ENCODE measurements at places on chromosomes 1 and 21.

- DNase-seq, result peak; percentile 90
Measured at GRCh38 chr1:156126043-156126629, 11.6 kb downstream of the LMNA start.

DNA sequence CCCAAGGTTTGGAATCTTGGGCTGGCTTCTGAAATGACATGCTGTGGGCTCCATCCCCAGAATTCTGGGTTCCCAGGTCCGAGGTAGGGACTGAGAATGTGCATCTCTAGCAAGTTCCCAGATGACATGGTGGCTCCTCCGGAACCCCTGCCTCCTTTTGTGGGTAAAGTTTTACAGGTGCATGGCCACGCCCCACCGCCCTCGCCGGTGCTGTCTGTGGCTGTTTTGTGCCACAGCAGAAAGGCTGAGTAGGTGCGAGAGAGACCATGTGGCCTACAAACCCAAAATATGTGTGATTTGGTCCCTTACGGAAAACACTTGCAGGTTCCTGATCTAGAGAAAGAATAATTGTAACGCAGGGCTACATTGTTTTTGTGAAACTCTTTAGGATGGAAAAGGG lies 30.9 kb downstream of the SKI start:
- no peak for DNase-seq

- DNase-seq, result no peak
Measured at GRCh38 chr21:35201799-35202198, 152.7 kb upstream of the RUNX1 start.

GRCh38 chr1:218969006-218969405 lies 204.7 kb upstream of the LYPLAL1 start:
- DNase-seq, result no peak

DNA sequence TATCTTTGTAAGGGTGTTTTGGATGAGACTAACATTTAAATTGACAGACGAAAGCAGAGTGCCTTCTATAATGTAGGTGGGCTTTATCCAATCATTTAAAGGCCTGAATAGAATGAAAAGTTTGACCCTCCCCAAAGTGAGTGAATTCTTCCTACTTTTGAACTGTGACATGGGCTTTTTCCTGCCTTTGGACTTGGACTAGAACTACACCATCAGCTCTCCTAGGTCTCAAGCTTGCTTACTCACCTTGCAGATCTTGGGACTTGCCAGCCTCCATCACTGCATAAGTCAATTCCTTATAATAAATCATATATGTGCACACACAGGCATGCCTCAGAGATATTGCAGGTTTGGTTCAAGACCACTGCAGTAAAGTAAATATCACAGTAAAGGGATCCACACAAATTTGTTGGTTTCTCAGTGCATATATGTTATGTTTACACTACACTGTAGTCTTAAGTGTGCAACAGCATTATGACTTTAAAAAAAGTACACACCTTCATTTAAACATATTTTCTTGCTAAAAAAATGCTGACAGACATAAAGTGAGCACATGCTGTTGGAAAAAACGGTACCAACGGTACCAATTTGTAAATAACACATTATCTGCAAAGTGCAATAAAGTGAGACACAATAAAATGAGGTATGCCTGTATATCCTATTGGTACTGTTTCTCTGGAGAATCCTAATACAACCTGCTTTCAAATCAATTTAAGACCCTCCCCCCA lies 51.6 kb upstream of the ATF3 start:
- DNase-seq, result no peak

- DNase-seq, result no peak
Measured at GRCh38 chr21:35460441-35460840, 411.3 kb upstream of the RUNX1 start.

DNA sequence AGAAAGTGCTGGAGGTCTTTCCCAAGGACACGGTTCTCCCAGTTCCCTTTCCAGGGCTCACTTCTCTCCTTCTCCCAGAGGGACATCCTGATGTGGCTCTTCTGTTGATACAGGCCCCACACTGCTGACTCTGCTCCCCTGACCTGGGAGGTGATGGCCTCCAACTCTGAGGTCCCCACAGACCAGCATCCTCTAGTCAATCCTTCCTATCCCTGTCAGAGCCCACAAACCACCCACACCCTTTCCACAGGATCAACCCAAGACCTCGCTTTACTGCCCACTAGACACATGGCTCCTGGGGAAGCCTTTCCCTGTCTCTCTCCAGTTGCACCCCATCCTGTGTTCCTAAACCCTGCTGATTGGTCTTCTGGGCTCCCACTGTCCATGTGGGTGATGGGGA lies 11.6 kb downstream of the SLAMF7 start:
- DNase-seq, result no peak

DNA sequence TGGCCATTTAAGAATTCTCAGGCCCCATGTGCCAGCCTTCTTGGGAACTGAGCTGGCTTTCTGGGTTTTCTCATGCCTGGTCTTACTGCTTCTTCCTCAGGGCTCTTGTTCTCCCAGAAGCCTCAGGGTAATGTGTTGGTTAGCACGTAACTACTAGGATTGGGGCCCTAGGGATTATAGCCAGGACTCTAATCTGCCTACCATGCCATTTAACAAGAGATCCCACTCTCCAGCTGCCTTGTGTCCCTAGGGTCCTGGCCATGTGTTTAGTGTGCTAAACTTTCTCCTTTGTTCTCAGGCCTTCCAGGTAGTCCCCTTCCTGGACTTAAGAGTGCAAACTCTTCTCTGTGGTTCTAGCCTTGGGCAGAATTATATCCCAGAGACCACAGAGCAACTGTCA lies 2.2 kb upstream of the SH3BGRL3 start:
- DNase-seq, result no peak

DNA sequence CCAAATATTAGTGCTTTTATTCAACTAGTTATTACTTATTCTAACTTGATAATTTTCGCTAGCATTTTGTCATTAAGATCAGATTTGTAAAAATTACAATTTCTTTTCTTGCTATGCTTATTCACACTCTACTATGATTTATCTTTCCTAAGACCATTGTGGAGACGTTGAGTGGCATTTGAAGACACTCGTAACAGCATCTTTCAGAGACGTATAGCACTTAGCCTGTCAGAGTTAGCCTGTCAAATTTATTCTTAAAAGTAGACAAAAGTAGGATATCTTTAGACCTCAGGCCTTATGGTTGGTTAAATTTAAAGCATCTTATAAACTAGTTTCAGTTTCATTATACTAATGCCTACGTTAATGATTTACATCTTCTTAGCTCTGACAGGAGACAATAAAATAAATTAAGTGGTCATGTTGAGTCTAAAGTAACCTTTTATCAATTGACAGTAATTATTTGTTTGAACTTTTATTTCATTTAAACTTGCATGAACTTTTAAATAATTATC lies 1410.1 kb downstream of the MRPL39 start:
- DNase-seq, result no peak

GRCh38 chr21:37711836-37712568 lies 204.3 kb downstream of the KCNJ6 start:
- DNase-seq, result peak; percentile 15

DNA sequence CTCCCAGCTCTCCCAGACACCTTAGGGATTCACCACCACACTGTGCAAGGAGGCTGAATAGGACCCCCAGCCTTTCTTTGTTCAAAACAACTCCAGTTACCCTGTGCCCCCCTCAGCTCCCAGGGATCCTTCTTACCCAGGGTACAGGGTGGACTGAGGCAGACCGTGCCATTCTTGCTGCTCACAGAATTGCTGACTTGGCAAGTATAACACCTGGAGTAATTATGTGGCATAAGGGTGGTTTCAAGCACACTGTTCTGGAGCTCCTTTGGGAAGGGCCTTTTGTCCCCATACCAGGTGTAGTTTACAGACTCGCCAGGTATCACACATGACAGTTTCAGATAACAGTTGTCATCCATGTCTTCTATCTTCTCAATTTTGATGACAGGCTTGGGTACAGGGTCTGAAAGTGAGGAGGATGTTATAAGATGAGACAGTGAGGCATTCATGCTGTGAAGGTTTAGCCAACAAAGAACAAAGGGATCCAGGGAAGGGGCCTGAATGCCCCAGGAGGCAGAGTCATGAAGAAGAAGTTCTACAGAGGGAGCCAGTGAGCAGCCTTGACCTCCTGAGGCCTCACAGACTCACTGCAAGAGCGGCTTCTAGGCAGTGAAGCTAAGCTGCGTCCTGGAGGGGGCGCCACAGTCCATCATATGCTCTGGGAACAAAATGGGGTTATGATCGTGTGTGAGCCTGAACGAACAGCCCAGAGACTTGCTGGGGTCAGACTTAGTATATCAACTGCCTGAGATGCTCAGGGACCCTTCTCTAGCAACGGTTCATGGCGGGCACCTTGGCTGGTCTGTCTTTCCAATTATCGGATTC lies 30.3 kb downstream of the CD48 start:
- DNase-seq, result no peak

- no peak for DNase-seq
Measured at GRCh38 chr1:92663775-92664174, 121.1 kb downstream of the EVI5 start.

DNA sequence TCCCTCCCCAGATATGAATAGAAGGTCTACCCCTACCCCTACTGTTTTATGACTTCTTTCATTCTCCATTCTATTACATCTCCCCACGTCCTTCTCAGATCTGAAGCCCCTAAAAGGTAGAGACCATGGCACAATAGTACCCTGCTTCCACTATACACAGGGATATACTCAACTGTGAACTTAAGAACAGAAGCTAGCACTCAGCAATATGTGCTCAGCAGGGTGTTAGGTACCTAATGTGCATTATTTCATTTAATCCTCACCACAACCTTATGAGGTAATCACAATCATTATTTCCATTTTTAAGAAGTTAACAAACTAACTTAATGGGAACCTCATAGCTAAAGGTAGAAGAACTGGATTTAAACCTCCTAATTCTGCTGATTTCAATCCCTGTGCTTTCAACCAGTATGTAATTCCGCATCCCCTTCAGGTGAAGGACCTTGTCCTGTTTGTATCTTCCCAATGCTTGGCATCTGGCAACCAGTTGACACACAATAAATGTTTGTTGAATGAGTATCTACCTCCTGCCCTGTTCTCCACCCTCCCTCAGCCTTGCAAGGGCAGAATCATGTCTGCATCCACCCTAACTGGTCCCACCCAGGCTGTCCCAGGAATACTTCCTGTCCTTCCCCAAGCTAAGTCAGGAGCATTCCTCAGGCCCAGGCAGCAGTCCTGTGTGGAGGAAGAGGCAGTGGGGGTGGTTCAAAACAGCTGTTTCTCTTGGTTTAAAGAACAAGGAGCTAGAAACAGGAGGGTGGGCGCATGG lies 6.5 kb downstream of the DENND2D start:
- DNase-seq, result no peak

DNA sequence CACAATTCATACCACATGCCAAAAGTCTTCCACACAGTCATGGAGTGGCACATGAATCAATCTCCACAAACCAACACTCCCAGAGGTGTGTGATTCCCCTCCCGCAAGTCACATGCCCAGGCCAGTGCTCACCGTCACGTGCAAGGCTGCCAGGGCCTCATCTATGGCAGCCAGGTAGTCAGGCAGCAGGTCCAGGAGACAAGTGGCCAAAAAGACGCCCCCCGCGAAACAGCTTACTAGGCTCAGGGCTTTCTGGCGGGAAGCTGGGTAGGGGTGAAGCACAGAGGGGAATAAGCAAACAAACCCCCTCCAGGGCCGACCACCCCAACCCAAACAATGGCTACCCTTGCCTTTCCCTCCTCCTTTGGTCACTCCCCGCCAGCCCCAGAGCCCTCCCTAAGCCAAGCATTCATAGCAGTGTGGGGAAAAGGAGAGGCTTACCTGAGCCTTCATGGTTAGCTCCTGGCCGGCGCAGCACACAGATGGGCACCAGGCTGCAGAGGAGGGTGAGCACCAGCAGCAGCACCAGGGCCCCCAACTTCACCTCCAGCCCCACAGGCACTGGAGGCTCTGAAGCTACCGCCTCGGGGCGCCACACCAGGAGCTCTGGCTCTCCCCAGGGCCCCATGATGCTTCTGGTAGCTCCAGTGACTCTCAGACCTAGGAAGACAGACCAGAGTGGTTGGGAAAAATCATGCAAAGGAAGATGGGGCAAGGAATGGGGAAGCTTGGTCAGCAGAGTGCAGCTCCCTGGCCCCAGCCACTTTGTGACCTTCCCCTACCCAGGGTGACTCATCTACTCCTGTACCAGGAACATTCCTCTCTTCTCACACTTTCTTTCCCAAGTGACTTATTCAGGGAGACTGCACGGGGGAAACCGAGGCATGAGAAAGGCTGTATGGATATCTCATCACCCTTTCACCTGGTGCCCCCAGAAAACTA lies 978 bp downstream of the SLC39A1 start:
- DNase-seq, result no peak

DNA sequence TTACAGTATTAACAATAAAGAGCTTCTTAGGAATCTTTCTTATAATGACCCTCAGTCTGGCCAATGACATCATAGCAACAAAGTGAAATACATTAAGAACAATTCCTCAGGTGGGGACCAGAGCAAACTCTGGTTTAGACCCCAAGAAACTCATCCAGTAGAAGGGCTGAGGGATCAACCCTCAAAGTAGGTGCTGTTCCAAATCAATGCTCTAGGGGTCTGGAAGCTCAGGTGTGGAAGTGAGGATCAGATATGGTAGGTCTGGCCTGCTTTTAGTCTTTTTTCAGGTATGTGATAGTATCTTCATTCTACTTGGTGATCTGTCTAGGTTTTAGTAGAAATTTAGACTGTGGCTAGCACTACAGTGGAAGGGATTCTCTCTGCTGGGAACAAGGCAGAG lies 291.7 kb downstream of the PDE4B start:
- DNase-seq, result no peak

DNA sequence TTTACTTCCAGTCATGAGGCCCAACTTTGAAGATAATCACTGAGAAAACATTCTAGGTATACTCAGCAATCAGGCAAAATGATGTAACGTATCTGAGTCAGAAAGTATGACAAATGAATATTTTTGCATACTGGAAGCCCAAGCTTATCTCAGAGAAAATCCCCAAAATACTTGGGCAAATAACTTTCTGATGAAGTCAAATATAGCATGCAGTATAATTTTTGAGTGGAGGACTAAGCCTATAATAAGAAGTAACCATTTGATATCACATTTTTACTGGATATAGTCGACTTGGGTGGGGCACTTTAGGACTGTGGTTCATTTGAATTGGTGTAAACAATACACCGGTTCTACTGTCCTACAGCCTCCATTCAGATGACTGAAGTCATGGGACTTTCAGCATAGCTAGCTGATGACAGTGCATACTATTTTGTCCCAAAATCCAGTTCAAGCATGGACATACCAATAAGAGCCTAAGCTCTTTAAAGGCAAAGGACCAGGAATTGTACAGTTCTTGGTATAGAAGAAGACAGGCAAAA lies 2.3 kb upstream of the GADD45A start:
- DNase-seq, result no peak

DNA sequence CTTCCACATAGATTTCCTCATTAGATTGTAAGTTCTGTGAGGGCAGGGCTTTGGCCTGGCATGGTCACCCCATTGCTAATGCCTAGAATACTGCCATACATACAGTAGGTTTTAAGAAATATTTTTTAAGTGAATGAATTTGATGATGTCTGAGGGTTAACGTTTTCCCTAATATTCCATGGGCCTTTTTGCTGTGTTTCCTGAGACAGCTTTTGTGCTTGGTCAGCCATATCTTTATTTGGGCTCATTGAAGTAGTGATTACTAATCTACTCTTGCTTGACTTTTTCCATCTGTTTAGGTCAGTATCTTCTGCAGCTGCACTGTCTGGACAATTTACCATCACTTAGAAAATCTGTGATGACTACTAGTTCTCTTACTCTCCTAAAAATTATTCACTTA lies 3.5 kb downstream of the CDC42 start:
- no peak for DNase-seq

GRCh38 chr1:161379071-161379470 lies 11.4 kb upstream of the CFAP126 start:
- no peak for DNase-seq
